Iris pigment epithelial cell (primary cell): ENCODE measurements at places on chromosomes 3 and 15.

GRCh38 chr3:13107661-13108060 lies 34.4 kb upstream of the IQSEC1 start:
- no peak for DNase-seq

GRCh38 chr3:192817053-192817452 lies 89.7 kb upstream of the FGF12 start:
- peak; percentile 87 for DNase-seq

DNA sequence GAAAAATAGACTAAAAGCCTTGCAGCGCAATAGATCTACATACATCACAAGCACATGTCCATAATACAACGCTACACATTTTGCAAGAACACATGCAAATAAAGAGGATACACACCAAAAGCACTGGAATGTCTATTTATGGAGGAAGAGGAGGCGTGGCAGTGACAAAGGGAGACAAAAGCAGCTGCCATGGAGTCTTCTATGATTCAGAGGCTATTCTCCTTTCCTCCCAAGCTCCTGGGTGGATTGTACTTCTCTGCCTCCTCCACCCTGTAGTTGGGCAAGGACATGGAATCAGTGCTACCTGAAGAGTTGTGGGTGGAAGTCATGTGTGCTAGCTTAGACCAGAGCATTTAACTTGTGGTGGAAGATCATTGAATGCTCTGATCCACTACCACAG lies 57.9 kb upstream of the ABHD2 start:
- no peak for DNase-seq

DNA sequence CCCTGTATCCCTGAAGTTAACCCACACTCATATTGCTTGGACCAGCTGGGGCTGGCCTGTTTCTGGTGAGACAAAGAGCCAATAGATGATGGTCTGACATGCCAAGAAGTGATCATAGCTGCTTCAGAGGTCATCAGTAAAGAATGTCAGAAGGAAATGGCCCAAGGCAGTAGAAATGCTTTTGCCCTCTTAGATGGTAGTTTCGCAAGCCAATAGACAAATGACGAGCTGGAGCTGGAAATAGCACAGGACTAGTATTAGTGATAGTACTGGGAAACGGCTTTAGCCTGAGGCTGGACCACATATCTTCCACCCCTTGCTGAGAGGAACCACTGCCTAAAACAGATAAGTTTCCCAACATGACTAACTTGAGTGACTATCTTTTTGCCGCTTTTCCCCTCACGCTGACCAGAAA lies 176.1 kb upstream of the THBS1 start:
- peak; percentile 96 for DNase-seq

DNA sequence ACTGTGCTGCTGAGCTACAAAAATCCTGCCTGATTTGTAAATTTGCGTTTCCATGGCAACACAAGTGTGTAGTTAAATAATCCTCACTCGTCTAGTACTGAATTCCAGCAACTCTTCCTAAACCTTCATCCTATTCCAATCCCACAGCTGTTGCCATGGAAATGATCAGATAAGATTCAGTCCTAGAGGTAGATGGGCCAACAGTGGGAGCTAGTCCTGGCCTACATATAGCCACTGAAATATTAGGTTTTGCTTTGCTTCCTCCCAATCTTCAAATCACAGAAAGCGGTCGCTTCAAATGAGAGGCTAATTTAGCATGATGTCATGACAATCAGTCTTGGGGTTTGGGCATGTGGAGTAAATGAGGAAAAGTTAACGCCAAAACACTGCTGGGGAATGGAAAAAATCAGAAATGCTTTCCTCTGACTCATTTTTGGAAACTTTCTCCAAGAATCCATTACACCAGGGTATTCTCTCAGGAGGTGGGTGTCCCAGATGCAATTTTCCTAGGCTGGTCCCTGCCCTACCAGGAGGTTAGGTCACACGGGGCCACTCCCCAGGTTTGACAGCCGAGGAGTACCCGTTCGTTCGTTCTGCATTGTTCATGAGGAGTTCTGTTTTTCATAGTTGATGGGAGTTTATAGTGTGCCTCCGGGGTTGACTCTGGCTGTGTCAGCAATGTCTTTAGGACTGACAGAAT lies 159.2 kb upstream of the SLCO3A1 start:
- no peak for DNase-seq

GRCh38 chr3:139808201-139808600 lies 126.8 kb upstream of the CLSTN2 start:
- peak; percentile 12 for DNase-seq

DNA sequence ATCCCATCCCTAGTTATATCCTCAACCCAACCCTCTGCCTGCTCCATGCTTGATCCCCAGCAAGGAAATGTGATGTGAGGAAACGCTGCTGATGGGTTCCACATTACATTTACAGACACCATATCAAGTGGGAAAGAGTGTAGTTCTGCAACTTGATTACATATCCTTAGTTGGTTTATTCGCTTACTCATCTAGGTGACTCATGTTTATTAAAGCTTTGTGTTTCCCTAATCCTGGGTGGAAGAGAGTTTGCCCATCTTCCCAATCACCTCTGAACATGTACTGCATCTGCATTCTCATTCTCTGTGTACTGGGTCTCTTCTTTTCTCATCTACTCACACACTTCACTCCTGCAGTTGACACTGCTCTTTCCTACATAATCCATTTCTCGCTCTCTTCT lies 91.7 kb upstream of the PDZRN3 start:
- peak; percentile 34 for DNase-seq

DNA sequence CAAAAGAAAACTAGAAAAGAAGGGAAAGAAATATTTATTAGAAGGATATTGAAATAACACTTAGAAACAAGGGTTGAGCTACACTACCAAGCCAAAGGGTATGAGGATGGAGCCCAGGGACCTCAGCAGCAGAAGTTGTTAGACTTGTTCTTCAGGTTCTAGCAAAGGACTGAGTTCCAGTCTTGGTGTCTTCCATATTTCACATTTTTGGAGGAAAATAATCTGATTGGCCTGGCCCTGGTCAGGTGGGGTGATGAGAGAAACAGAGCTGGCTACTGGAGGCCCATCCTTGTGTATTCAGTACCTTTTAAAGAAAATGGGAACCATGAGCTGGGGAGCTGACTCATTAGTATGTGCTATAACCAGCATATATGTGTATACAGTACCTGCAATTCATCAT lies 28.2 kb downstream of the PPP4R2 start:
- DNase-seq: no peak

GRCh38 chr15:84649706-84650105 lies 4.4 kb downstream of the WDR73 start:
- no peak for DNase-seq

GRCh38 chr3:137789236-137789635 lies 25.1 kb downstream of the SOX14 start:
- DNase-seq: no peak
